ENCODE measurements at places on chromosomes 1 and 21. TPM values are rescaled to one million over a fixed set of nuclear protein-coding genes. Genes with fewer than 3 reads are reported as not detected.

Gene CALML6
- not detected for total RNA-seq

Gene PCSK9
- total RNA-seq = 2.9 TPM

Gene LCE1A
- not detected for total RNA-seq

GRCh38 chr1:94339206-94339927, 78.8 kb upstream of the ABCD3 start:
- DNase-seq = no peak
- no peak overlapping the region for H3K27ac ChIP-seq
- H3K4me1 ChIP-seq = no peaks in the 10 kb centered on the region
- H3K27me3 ChIP-seq = no peaks in the 10 kb centered on the region

DNA sequence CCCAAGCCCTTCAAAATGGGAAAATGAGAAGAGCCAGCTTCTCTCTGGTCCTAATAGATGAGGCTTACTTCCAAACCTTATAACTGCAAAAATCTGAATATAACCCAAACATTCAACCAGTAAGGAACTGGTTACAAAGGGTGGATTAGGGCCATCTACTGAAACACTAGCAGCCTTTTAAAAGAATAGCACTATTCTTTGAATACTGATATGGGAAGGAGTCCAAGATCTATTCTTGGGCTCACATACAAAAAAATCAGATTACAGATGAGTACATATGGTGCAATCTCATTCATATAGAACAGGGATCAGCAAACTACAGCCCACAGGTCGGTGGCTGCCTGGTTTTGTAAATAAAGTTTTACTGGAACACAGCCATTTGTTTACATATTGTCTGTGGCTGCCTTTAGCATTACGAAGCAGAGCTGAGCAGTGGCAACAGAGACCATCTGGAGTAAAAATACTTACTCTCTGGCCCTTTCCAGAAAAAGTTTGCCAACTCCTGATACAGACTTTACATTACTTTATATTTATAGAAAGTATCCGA, 167.7 kb downstream of the ZSCAN20 start:
- no peak for DNase-seq
- H3K36me3 ChIP-seq = no peaks in the 10 kb centered on the region
- H3K27me3 ChIP-seq = no peaks in the 10 kb centered on the region
- no peak overlapping the region for H3K27ac ChIP-seq
- no peak overlapping the region for H3K4me3 ChIP-seq
- H3K4me1 ChIP-seq = no peaks in the 10 kb centered on the region

DNA sequence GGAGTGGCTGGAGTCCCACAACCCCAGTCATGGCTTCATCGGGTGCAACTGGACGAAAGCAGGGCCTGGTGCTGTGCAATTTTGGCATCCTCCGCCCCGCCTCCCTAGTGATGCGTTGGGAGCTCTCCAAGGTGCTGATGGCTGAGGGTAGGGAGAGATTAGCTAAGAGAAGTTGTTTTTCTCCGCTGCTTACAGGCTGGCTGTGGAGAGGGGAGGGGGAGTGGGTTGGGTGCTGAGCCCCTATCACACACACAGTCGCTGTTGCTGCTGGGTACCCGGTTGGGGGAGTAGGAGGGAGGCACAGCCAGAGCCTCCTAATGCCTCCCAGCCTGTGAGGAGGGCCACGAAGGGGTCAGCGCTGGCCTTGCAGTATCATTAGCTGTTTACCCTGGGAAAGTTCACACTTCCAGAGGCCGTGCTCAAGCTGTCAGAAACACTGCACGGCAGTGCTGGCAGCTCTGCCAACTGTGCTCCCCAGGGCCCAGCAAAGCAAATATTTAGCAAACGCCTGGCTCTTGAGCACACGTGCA, 110.0 kb downstream of the GRIK3 start:
- H3K4me1 ChIP-seq = no peaks in the 10 kb centered on the region
- no peak for DNase-seq
- no peaks in the 10 kb centered on the region for H3K36me3 ChIP-seq
- no peak overlapping the region for H3K4me3 ChIP-seq
- no peak overlapping the region for H3K27ac ChIP-seq

DNA sequence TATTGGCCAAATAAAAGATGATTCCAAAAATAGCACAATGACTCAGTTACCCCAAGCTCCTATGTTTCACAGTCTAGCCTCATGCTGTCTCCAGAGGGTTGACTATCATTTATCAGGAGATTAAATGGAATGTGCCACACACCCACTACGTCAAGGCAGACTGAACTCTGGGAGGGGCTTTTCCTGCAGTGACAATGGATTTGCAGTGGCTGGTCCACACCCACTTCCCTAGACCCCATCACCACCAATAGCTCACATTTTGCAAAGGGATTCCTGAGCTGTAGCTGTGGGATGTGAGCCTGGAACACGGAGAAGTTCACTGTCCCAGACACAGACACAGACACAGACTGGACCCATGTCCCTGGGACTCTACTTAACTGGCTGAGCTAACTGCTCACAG, 77.1 kb downstream of the HLCS start:
- H3K4me1 ChIP-seq = no peaks in the 10 kb centered on the region
- no peak overlapping the region for H3K4me3 ChIP-seq
- H3K36me3 ChIP-seq = no peaks in the 10 kb centered on the region

DNA sequence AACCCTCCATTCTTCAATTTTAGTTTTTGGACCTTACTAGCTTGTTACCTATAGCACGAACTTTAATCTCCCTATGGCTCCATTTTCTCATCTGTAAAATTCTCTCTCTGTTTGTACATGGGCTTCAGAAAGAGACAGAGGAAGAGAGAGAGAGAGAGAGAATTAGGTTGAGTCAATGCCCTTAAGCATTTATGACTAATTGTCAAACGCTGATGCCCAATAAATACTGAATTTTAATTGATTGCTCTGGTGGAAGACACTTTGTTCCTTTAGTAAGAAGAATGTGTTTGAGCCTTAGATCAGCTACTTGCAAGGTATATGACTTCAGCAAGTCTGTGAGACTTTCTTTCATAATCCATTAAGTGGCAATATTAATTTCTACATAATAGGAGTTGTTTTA, 743.1 kb upstream of the ADGRL4 start:
- no peak for DNase-seq
- H3K36me3 ChIP-seq = no peaks in the 10 kb centered on the region
- H3K4me3 ChIP-seq = no peak overlapping the region

- H3K36me3 ChIP-seq = no peaks in the 10 kb centered on the region
- peak; percentile 57 for DNase-seq
- H3K4me3 ChIP-seq = peak overlapping the region; percentile 59
- H3K27me3 ChIP-seq = no peaks in the 10 kb centered on the region
Observed at GRCh38 chr21:25639551-25640201, 618 bp downstream of the JAM2 start.

DNA sequence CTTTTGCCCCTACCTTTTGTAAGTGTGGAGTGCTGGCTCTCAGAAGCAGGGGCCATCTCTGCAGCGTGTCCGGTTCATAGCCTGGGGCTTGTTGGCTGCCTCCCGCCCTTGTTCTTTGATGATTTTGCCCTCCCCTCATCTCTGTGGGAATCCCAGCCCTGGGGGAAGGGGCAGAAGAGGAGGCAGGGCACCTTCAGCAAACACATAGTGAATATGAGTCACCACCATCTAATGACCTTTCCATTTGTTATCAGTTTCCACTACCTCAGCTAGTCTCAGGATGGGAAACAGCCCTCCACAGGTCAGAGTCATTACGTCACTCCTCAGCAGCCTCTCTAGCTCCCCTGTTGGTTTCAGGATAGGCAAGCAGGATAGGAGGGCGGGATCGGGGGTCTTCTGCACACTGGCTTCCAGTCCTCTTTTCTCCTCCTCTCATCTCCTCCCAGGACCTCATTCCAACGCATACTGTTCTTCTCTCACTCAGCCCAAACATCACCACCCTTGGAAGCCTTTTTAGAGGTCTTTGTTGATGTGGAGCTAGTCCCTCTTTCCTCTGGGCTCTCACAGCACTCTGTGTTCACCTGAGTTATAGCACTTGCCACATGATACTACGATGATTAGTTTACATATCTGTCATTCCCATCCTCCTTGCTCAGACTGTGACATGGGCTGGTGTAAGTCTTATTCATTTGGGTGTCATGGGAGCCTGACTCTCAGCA, 15.8 kb downstream of the GADD45A start:
- H3K27me3 ChIP-seq = no peaks in the 10 kb centered on the region
- no peak for DNase-seq
- H3K4me3 ChIP-seq = no peak overlapping the region
- H3K4me1 ChIP-seq = no peaks in the 10 kb centered on the region
- H3K27ac ChIP-seq = no peak overlapping the region

DNA sequence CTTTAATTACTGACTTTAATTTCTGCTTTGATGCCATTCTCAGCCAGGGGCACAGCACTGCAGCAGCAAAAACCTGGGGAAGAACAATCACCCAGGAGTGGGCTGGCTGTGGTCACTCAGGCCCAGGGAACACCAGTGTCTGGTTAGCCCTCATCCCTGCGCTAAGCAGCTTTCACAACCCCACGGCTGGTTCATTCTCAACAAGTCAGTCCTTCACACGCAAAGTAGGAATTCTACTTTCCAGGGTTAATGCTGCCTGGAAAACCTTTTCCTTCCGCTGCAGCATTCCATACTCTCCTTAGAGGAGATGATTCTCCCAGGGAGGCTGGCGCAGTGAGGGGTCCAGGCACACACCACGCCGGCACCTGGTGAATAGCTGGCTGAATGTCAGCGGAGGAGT, 24.3 kb upstream of the KCNE1 start:
- no peak overlapping the region for H3K4me3 ChIP-seq
- H3K27me3 ChIP-seq = no peaks in the 10 kb centered on the region
- no peak for DNase-seq
- H3K36me3 ChIP-seq = no peaks in the 10 kb centered on the region

DNA sequence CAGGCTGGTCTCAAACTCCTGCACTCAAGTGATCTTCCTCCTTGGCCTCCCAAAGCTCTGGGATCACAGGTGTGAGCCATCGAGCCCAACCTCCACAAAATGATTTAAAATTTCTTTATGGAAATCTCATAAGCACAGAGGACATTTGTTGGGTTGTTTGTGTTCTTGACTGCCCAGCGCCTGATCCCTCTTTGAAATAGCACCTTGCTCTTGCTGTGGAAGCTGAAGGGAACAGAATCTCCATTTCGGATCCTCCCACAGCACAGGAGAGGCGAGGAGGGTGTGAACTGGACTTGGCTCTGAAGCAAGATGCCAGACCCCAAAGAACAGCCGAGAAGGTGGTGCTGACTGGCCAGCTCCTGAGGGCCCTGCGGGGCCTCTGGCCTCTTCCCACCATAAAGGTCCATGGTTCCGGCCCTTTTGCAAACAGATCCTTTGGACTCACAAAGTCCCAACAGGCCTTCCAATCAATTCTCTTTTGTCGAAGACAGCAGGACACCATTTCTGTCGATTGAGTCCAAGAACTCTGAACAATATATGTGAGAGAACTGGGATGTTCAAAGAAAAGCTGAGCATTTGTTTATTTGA, 45.6 kb upstream of the COA6 start:
- no peaks in the 10 kb centered on the region for H3K4me1 ChIP-seq
- DNase-seq = no peak
- no peaks in the 10 kb centered on the region for H3K36me3 ChIP-seq
- H3K4me3 ChIP-seq = no peak overlapping the region

DNA sequence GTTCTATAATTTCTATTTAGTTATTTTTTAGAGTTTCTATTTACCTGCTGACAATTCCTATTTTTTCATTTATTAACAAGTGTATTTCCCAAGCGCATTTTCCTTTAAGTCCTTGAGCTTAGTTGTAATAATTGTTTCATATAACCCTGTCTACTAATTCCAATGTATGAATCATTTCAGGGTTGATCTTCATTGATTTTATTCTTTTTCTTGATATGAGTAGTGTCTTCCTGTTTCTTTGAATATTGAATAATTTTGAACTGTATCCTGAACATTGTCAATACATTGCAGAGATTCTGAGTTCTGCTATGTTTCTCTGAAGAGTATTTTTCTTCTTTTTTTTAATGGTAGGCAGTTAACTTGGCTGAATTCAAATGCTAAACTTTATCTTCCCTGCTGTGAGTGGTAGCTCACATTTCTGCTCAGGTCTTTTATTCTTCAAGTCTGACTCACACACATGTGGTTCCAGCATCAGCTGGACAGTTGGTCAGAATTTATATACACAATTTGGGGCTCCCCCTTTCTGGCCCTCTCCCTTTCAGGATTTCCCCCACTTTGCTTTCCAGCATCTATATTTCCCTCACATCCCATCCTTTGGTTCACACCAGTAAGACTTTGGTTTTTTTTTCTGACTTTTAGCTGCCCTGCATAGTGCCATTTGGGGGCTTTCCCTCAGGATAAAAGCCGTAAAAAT, 54.4 kb upstream of the WDR26 start:
- H3K4me3 ChIP-seq = no peak overlapping the region
- no peak overlapping the region for H3K27ac ChIP-seq
- no peaks in the 10 kb centered on the region for H3K4me1 ChIP-seq
- no peak for DNase-seq
- H3K27me3 ChIP-seq = no peaks in the 10 kb centered on the region
- no peaks in the 10 kb centered on the region for H3K36me3 ChIP-seq

- H3K27me3 ChIP-seq = no peaks in the 10 kb centered on the region
- H3K4me1 ChIP-seq = peaks cover 5% of the 10 kb centered on the region
- H3K27ac ChIP-seq = peak overlapping the region; percentile 35
- no peaks in the 10 kb centered on the region for H3K36me3 ChIP-seq
Observed at GRCh38 chr21:38993561-38993960, 187.8 kb downstream of the ETS2 start.

DNA sequence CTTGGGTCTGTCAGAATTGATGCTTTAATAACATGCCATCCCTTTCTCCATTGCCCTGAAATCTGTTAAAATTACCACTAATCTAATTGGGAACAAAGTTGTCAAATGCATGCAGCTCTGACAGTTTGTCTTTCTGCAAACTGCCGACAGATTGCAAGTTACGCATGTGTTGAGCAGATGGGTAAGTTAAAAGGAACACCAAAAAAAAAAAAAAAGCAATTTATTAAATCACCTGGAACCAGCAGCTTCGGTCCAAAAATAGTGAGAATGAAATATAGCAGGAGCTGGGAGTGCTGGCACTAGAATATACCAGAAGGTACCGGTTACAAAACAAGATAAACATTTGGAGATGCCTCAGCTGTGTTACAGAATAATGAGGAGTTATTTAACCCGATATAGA, 149.6 kb upstream of the C1orf87 start:
- no peaks in the 10 kb centered on the region for H3K27me3 ChIP-seq
- no peak overlapping the region for H3K27ac ChIP-seq
- no peak for DNase-seq
- no peak overlapping the region for H3K4me3 ChIP-seq
